Stimulated activated CD4-positive, alpha-beta T cell treated with anti-CD3 and anti-CD28 coated beads, Interleukin-1b, Interleukin-23, amount 100 ng/mL, for 1 hour (primary cell): ENCODE measurements at places on chromosomes 3 and 15.

DNA sequence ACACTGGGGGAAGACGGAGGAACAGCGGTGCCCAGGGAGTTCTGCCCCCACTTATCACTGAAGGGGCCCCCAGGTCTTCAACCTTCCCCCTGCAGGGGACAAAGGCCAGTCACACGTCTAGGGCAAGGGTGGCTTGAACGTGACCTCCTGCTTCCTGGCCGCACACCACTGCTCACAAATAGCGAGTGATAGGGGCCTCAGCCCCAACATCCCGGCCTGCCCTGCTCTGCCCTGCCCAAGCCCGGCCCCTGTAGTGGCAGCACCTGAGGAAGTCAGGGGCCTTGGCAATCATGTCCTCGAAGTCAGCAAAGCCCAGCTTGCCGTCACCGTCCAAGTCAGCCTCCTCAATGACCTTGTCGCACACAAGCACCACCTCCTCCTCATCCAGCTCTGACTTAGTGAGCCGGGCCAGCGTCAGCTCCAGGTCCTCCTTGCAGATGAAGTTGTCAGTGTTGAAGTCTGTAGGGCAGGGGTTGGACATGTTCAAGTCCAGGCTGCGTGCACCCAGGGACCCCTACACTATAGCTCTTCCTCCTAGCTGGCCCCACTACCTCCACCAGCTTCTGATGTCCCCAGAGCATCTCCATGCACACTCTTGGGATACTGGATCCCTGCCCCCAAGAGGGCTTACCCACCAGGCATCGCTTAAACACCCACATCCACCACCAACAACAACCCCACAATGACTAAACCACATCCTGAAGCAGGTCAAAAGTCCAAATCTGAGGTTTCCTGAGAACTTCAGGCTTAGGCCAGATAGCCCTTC is 13.3 kb downstream of the SH2D7 start:
- DNase-seq: no peak

- DNase-seq: no peak
Observed at GRCh38 chr15:88605189-88606069, 15.7 kb upstream of the AEN start.

GRCh38 chr3:120394347-120394746 is 45.2 kb upstream of the LRRC58 start:
- DNase-seq: no peak

- no peak for DNase-seq
Observed at GRCh38 chr15:76678766-76679165, 226.4 kb downstream of the SCAPER start.

GRCh38 chr3:48429317-48429959 is 448 bp downstream of the PLXNB1 start:
- DNase-seq: no peak

- DNase-seq: no peak
Observed at GRCh38 chr3:134291319-134292254, 40.9 kb upstream of the RYK start.

- no peak for DNase-seq
Observed at GRCh38 chr3:22156868-22157267, 405.9 kb upstream of the ZNF385D start.

DNA sequence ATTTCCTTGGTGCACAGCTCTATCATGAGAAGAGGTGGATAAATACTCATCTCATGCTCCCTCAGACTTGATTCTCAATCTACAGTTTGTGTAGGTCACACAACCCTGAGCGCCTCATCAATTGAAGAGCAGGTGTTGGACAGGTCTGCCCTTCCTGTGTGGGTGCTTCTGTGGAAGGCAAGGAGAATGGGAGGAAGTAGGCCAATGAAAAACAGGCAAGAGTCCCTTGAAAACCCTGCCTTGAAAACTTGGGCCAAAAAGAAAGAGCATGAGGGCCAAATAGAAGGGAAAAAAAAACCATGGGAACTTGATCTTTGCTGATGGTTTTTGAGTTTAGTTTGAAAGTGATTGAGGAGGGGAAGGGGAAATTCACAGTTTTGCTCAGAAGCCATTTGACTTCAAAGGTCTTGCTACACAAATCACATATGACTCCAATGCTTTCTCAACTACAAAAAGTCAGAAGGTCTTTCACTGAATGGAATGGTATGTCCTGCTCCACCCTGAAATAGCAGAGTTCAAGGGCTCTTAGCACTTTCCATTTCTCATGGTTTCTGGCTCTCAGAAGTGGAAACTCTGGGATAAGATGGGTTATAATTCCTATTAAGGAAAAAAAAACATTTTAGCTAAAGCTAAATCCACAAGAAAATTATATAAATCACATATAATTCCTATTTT is 37.2 kb upstream of the TM4SF1 start:
- DNase-seq: no peak

DNA sequence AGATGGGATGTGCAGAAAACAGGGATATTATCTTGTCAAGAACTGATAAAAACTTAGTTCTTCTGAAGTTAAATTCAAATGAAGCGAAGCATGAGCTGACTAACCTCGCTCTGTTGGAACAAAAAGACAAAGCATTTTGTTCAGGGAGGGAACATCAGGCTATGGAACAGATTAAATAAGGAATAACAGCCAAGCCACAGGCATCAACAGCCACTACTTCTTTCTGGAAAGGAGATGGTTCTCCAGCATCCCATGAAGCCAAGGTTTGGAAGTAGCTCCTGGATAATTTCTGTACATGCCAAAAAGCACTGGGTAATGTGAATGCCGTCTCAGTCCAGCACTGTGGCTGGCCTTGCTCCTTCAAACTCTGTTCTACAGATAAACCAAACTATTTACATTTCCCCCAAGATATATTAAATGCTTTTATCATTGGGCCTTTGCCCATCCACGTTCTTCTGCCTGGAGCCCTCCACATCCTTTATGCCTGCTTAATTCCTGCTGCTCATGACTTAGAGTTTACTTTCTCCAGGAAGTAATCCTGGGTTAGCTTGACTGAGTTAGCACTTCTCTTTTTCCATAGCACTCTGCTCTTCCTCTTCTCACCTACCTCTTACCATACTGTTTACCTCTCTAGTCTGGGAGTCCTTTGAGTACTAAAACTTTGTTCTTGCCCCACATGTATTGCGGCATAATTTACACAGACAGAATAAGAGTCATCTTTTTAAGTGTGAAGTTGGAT is 232.0 kb downstream of the CLSTN2 start:
- no peak for DNase-seq

DNA sequence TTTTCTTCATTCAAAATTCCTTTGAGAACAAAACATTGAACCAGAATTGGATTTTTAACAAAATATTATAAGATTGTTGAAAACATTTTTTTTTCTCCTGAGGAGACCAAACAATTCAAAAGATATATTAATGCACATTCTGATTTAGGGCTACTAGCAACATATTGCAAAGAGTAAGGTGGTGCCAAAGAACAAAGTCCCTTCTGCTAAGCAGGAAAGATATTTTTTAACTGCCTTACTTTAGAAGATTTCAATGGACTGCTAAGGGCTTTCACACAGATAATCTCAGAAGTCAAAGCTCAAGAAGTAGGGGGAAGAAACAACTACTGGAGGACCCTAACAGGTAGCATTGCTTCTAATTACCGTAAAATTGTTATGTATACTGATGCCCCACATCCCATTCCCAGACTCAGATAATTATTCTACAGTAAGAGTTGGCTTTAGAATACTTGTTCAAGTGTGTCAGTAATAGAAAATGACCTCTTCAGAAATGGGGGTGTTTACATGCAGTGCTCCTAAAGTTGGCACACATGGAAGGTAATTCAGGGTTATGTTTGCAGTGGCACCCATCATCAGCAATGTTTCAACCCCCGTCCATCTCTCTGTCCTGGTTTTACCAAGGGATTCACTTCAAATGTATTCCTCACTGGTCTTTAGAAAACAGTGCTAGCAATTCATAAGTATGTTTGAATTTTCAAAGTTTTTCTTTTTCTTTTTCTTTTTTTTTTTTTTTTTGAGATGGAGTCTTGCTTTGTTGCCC is 354.7 kb downstream of the ZBTB20 start:
- no peak for DNase-seq

GRCh38 chr3:58434511-58434910 is 879 bp upstream of the PDHB start:
- no peak for DNase-seq

DNA sequence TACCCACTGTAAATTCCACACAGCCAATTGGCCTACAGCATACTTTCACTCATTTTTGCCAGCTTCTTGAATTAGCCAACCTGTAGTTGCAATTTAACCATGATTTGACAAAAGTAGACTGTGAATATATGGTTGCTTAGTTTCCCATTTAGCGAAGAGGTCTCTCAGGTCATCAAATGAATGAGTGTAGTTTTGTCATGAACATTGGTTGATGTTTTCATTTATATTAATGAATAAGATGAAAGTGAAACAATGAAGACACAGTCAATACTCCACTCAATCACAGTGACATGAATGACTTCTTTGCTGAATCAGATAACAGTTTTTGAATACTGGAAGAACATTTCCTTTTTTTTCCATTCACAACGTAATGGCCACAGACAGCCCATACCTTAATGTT is 15.3 kb upstream of the FAM3D start:
- DNase-seq: no peak

DNA sequence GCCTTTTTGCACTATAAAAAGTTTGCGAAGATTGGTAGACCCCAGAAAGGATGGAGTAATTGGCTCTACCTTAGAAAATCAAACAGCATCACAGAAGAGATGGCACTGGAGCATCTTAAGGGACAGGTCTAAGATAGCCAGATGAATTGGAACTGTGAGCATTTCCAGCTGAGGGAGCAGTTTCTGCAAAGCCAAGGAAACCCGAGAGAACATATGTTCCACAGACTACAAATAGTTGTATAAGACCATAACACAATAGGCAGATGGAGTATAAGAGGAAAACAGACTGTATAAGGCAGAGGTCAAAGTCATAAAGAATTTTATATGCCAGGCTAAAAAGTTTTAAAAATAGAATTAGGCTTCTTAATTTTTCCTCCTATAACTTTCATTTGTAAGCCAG is 46.0 kb downstream of the TSC22D2 start:
- DNase-seq: no peak

DNA sequence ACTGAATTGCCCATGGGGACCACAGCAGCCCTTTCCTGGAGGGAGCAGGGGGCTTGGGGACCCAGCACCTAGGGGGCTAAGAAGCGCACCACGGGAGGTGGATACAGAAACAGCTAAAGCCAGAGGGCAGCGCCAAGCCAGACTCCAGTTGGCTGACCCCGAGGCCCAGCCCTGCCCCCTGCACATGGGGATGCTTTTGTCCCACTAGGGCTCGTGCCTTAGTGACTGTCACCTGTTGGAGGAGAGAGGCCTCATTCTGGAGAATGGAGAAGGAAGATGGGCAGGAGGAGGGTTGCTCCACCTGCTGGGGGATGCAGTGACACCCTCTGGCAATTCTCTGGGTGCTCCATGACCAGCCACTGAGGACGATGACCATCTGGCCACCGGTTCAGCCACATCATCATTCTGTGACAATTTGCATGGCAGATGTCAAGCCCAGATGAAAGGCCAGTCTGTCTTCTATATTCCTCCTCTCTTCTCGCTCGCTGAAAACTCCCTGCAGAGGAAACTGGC is 167.8 kb upstream of the TLE3 start:
- no peak for DNase-seq

- no peak for DNase-seq
Observed at GRCh38 chr3:13494463-13495350, 14.6 kb downstream of the HDAC11 start.

DNA sequence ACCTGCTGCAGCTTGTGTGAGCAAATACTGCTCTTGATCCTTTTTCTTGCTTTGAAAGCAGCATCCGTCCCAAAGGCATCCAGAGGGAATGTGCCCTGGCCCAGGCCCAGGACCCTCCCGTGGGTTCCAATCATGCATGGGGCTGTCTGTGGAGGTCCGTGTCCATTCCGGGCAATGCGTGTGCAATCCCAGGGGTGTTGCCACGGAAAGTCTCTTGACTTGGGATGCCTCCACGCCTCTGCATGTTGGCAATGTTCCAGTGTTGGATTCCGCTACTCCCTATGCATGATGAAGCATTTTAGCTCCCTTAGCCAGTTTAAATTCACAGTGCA is 105.7 kb downstream of the SNRPN start:
- DNase-seq: no peak

GRCh38 chr3:117625174-117625573 is 915.6 kb downstream of the TUSC7 start:
- no peak for DNase-seq

DNA sequence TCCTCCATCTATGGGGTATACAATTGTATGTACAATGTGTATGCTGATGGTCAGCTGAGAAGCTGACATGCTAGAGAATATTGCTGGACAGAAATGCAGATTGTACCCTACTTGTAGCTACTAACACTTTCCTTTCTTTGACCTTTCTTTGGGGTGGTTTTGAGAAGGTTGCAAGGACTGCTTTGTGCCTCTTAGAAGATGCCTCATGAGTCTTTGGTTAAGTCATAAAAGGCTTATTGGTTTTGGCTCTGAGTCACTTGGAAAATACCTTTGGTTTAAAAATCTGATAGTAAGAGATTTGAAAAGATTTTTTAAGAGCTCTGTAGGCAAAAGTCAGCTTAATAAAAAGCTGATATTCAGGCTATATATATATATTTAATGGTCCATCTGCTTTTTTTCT is 71.5 kb downstream of the ZMAT3 start:
- no peak for DNase-seq

- DNase-seq: no peak
Observed at GRCh38 chr3:156144060-156144459, 23.7 kb downstream of the KCNAB1 start.

GRCh38 chr15:92807971-92808571 is 92.1 kb upstream of the CHD2 start:
- DNase-seq: no peak

DNA sequence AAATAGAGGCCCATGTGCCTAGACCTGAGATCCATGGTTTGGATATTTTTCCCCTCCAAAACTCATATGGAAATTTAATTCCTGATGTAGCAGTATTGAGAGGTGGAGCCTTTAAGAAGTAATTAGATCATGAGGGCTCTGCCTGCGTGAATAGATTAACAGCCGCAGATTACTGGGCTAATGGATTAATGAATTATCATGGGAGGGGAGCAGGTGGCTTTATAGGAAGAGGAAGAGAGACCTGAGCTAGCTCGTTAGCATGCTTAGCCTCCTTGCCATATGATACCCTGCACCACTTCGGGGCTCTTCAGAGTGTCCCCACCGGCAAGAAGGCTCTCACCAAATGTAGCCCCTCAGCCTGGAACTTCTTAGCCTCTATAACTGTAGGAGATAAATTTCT is 15.8 kb downstream of the ARHGEF26 start:
- DNase-seq: no peak

DNA sequence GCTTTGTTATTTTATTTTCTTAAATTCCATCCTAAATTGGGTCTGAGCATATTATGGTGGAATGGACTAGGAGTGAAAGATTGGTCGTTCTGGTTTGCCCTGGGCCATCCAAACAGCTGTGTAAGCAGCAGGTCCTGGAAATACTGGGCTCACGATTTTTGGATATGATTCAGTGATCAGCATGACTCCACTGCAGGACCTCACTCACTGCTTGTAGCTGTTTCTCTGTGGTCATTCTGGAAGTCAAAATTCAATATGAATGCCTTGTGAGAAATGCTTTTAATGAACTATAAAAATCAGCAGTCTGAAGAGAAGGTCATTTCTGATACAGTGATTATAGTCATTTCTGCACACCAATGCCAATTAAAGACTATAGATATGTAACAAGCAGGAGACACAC is 185.0 kb downstream of the RBMS3 start:
- DNase-seq: no peak
